ENCODE measurements at places on chromosomes 1 and 21.

DNA sequence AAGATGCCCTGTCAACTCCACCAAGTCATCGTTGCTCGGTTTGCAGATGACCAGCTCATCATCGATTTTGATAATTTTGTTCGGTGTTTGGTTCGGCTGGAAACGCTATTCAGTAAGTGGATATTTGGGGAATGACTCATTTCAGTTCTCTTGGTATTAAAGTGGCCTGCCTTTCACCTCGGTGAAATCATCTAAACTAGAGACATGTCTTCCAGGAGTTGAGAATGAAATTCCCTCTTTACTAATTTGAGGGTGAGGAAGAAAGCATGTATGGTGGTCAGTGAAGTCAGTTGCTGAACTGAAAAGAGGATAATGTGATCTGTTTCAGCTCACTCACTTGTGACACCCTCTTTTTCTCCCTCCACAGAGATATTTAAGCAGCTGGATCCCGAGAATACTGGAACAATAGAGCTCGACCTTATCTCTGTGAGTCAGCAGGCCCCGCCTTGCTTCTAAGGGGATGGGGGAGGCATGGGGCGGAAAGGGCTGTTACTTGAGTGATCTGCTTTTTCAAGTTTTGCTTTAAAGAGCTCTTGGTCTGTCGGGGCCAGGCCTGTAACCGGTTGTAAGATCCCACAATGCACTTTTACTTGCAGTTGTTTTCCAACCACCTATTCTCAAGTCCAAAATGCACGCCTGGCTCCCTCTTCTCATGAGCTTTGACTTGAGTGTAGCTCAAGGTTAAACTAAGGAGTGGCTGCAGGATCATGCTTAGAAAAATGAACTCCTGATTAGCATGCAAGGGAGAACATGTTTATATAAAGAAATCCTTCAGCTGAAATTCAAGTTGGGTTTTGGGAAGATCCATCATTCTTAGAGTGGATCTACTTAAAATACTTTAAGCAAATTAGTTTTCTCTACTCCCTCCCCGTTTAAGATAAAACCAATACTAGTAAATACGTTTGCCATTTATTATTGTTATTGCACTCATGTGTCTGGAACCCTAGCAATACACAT, 59.8 kb downstream of the CAPN2 start:
- DNase-seq, result no peak

DNA sequence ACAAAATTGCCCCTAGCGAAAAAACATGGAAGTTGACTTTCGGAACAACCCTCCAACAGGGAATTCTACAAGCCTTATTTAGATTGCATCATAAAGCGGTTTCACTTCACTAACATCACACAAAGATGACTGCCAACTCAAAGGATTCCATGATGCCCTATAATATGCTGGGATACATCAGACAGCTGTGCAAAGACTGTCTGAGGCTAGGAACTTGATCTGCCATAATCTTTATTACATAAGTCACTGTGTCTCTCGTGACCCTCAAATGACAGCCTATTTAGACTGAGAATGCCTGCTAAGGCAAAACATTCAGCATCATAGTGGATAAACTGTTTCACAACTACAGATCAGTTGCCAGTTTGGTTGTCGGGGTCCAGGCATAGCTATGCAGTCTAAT, 23.8 kb downstream of the FH start:
- no peak for DNase-seq

- DNase-seq, result no peak
These were observed 16.5 kb downstream of the SOD1 start for GRCh38 chr21:31675960-31676359.

DNA sequence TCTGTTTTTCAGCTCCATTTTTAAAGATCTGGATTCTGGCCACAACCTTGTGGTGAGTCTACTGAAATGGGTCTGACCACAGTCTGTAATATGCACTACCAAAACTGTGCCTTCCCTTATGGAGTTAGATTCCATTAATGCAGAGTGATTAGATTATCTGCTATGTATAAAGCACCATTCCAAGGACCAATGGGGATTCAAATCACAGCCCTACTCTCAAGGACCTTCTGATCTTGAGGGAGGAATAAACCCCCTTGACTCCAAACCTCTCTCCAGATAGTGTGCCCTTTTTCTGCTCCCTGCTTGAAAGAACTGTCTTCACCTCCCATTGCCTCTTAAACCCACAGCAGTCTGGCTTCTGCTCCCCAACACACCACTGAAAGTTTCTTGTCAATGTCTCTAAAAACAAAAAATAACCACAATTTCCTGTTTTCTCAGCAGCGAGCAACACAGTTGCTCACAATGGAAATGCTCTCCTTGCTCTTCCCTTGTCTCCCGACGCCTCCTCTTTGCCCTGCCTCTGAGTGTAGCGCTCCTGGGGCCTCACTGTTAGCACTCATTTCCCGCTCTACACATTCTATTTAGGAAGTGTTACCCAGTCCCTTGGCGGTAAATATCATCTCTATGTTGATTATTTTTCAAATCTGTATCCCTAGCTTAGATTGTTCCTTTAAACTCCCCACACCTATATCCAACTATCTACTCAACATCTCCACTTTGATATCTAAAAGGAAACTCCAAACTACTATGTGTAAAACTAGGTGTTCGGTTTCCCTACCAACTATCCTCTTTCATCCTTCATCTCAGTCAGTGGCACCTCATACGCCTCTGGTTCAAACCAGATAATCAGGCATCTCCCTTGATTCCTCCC, 13.6 kb downstream of the PCNX2 start:
- DNase-seq, result no peak

Measured in activated CD4-positive, alpha-beta T cell treated with anti-CD3 and anti-CD28 coated beads for 1 hour (primary cell).